ENCODE measurements at places on chromosomes 12 and 14.

GRCh38 chr14:79011091-79011919 lies 841.1 kb downstream of the NRXN3 start:
- peak; percentile 65 for DNase-seq

DNA sequence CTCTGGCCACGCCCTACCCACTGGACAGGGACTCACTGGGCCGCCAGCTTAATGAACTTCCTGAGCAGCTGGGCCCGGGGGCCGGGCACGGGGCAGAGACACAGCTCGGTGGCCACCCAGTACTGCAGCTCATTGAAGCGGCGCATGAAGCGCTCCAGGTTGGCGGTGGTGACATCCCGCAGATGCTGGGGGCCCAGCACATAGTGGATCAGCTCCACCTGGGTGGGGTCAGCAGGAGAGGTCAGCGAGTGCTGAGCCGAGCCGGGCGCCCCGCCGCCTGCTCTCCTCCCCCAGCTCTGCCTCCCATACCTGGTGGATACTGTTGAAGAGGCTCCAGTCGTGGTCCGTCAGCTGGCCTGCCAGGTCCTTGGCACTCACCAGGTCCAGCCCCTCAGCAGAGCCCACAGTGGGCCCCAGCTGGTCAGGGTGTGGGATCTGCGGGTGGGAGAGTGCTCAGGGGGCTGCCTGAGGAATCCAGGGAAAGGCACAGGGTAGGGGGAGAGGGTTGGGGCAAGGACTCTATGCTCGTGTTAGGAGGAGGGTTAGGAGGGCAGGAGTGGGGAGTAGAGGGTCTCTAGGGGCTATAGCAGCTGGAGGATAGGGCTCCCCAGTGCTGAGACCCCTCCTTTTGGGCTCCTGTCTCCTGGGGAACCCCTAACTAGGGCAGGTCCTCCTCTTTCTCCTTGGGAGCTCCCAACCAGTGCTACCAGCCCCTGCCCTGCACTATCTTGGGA lies 15.5 kb upstream of the ENDOU start:
- no peak for DNase-seq

GRCh38 chr12:54795644-54796043 lies 58.7 kb upstream of the MUCL1 start:
- DNase-seq, result no peak

DNA sequence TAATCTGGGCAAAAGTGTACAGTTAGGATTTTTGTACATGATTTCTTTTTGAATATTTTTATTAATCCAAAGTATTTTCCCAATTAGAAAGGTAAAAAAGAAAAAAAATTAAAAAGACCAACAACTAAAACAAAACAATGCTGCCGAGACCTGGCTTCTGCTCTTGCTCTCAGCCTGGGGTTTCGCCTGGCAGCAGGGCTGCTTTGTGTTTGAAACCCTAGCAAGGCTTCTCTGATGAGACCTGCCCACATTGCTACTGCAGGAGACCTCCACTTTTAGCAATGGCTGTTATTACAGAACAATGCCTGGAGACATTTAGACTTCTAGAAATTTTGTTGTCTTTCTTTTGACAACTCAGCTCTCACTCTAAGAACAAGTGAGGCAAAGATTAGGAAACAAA lies 1153.0 kb upstream of the TMEM132C start:
- no peak for DNase-seq

DNA sequence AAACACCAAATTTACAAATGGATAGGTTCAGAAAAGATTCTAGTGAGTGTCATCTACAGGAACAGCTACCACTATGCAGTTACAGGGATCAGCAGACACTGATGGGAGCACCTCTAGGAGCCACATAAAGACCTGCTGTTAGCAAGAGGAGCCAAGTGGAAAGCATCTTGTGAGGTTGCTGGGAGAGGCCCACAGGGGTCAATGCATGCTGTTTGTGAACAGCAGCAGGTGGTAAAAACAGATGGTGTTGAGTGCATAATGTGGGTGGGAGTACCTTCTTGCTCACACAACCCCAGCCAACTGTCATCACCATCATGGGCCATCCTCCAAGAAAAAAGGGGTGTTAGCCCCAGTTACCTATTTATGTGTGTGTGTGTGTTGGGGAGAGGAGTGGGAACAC lies 215.2 kb upstream of the SSTR1 start:
- DNase-seq, result no peak

DNA sequence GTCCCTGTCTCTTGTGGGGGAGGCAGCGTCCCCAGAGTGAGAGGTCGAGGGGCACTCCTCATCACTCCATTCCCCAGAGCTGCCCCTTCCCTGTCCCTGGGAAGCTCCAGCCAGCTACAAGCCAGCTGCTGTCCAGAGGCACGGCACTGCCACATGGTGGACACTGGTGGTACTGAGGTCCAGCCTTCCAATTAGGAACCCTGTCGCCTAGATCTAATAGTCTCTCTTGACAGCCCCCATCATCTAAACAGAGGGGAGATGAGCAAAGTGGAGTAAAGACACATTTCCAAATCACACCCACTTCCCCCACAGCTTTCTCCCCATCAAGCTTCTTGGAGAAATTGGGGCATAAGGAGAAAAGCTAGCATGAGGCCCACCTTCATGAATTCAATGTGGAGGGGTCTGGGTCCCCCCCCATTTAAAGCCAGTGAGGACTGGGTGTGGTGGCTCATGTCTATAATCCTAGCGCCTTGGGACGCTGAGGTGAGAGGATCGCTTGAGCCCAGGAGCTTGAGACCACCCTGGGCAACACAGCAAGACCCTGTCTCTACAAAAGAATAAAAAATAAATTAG lies 2.1 kb upstream of the INHBE start:
- DNase-seq, result peak; percentile 85

DNA sequence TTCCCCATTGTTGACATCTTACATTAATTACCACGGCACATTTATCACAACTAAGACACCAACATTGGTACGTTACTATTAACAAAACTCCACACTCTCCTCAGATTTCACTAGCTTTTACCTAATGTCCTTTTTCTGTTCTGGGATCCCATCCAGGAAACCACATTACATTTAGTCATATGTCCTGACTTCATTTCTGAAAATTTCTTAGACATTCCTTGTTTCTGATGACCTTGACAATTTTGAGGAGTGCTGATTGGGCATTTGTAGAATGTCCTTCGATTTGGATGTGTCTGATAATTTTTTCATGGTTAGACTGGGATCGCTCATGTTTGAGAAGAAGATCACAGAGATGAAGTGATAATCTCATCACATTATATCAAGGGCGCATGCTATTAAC lies 34.6 kb upstream of the ACSM4 start:
- peak; percentile 11 for DNase-seq

Data from fibroblast of upper back skin (primary cell).